ENCODE measurements at places on chromosomes 13 and 19.

- H3K27ac ChIP-seq: no peak overlapping the region
- no peak overlapping the region for H3K4me3 ChIP-seq
- DNase-seq: no peak
- no peaks in the 10 kb centered on the region for H3K36me3 ChIP-seq
- peaks cover 4% of the 10 kb centered on the region for H3K4me1 ChIP-seq
These were observed 224.2 kb upstream of the MAB21L1 start for GRCh38 chr13:35700671-35701070.

- no peak overlapping the region for H3K4me3 ChIP-seq
- H3K27ac ChIP-seq: no peak overlapping the region
- H3K4me1 ChIP-seq: no peaks in the 10 kb centered on the region
- no peaks in the 10 kb centered on the region for H3K27me3 ChIP-seq
- no peaks in the 10 kb centered on the region for H3K36me3 ChIP-seq
These were observed 2.5 kb downstream of the ATP4B start for GRCh38 chr13:113655346-113656002.

- no peak overlapping the region for H3K4me3 ChIP-seq
- H3K36me3 ChIP-seq: no peaks in the 10 kb centered on the region
- H3K27ac ChIP-seq: no peak overlapping the region
- DNase-seq: no peak
These were observed 4.0 kb upstream of the NWD1 start for GRCh38 chr19:16715611-16716010.

DNA sequence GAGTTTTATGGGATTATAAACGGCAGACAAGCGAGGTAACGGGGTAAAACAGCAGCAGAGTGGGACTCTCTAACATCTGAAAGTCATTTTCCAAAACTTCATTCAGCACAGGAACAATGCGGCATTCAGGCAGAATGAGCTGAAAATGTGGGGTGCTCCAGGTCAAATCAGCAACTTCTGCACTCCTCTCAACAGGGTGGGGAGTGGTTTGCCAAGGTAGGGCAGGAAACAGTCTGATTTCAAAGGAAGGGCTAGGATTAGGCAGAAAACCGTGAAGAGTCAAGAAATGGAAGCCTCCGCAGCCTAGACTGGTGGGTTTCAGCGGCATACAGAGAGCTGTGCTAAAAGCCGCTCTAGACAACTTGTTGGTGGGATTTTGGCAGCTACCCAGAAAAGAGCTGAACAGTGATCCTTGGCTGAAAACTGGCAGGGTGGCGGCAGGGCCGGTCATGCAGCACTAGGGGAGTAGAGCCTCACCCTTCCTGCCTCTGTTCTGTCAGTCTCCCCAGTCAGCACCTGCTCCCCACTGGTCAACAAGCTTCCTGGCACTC, 154.2 kb upstream of the KLF12 start:
- no peaks in the 10 kb centered on the region for H3K27me3 ChIP-seq
- no peak overlapping the region for H3K27ac ChIP-seq
- no peak for DNase-seq
- no peaks in the 10 kb centered on the region for H3K4me1 ChIP-seq

DNA sequence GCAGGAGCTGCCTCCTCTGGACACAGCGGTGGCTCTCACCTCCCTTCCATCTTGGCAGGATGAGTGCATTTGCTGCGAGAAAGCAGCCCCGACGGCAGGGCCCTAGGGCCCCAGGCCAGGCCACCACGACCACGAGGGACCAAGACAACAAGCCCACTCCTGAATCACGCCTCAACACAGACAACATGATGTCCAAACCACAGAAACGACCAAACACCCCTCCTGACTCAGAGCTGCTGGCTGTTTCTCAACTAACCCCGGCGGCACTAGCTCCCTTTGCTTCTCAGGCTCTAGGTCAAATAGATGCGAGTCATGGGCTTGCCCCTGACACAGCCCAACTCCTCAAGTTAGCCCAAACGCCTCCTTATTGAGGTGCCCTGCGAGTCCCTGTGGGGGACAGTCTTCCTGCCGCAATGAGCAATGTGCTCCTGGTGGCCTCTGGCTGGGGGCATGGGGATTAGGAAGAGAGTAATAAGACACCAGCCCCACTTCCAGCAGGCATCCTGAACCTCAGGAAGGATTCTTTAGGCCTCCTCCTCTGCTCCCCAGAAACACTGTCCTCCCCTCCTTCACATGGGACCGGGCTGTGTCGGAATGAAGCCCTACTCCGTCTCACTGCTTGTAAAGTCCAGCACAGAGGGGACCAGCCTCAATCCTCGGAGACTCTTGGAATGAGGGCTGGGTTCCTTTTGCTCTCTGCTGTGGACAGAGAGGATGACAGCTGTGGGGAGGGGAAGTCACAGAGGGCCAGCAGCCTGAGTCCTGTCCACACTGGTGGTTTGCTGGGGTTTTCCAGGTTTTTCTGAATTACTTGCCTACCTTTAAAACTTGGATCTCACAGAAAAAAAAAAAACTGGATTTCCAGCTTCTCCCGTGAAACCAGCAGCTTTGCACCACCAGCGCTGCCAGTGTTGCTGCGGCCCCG, 6.9 kb upstream of the ATF5 start:
- no peaks in the 10 kb centered on the region for H3K4me1 ChIP-seq
- H3K36me3 ChIP-seq: peaks cover 45% of the 10 kb centered on the region
- no peaks in the 10 kb centered on the region for H3K27me3 ChIP-seq
- H3K27ac ChIP-seq: no peak overlapping the region
- no peak for DNase-seq
- H3K4me3 ChIP-seq: no peak overlapping the region

- peaks cover 33% of the 10 kb centered on the region for H3K4me1 ChIP-seq
- peak overlapping the region; percentile 97 for H3K27ac ChIP-seq
- no peaks in the 10 kb centered on the region for H3K36me3 ChIP-seq
- no peaks in the 10 kb centered on the region for H3K27me3 ChIP-seq
- DNase-seq: no peak
- H3K4me3 ChIP-seq: peak overlapping the region; percentile 78
These were observed 712 bp downstream of the BBC3 start for GRCh38 chr19:47230054-47230920.

DNA sequence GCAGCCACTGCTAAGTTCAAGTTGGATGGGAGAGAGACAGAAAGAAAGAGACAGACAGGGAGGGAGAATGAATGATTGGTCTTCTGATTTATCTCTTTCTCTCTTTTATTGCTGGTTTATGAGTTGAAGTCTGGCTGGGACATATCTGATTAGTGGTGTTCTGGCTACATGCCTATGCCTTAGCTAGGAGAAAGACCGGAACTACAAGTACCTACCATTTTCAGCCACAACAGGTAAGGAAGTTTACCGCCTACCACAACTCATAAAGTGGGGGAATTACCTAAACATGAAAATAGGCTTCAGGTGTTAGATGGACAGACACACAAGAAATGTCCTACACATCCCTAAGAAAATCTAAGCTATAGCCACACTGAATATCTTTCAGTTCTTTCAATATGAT, 36.6 kb upstream of the GPC6 start:
- no peak overlapping the region for H3K27ac ChIP-seq
- no peaks in the 10 kb centered on the region for H3K4me1 ChIP-seq
- no peak for DNase-seq
- H3K27me3 ChIP-seq: no peaks in the 10 kb centered on the region
- H3K4me3 ChIP-seq: no peak overlapping the region

DNA sequence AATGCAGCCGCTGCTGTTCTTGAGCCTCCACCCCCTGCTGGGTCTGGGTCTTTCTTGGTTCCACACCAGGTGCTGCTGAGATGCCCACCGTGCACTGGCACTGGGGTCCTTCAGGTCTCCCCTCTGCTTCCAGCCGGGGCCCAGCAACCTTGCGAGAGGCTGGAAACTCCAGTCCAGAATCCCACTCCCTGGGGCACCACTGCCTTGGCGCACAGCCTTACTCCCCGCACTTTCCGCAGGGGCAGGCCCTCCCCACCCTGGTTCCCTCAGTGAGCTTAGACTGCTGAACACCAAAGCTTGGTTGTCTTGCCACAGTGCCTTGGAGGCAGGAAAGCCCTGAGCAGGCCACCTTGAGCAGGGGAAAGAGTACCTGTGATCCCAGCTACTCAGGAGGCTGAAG, 60.0 kb downstream of the ANKRD10 start:
- H3K36me3 ChIP-seq: no peaks in the 10 kb centered on the region
- no peak overlapping the region for H3K27ac ChIP-seq
- H3K27me3 ChIP-seq: peaks cover 4% of the 10 kb centered on the region
- no peak for DNase-seq
- H3K4me3 ChIP-seq: no peak overlapping the region

GRCh38 chr13:98996046-98996445, 18.2 kb upstream of the DOCK9 start:
- H3K27ac ChIP-seq: no peak overlapping the region
- no peak for DNase-seq
- no peak overlapping the region for H3K4me3 ChIP-seq
- H3K27me3 ChIP-seq: no peaks in the 10 kb centered on the region
- H3K36me3 ChIP-seq: no peaks in the 10 kb centered on the region
- H3K4me1 ChIP-seq: peaks cover 17% of the 10 kb centered on the region

DNA sequence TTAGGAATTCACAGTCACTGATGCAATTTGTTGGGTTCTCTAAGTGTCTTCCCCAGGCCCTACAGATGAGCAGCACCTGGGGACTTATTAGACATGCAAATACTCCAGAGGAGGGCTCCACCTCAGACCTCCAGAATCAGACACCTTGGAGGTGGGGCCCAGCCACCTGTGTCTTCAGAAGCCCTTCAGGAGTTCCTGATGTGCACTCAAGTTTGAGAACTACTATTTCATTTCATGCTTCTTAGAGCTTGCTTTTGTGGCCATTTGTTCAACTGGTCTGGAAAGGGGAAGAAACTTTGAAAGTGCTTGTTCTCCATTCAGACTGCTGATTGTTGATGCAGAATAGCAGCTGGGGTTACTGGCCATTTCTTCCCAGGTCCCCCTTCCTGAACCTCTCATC, 472.0 kb downstream of the COG6 start:
- peaks cover 7% of the 10 kb centered on the region for H3K4me1 ChIP-seq
- H3K4me3 ChIP-seq: no peak overlapping the region
- H3K27me3 ChIP-seq: no peaks in the 10 kb centered on the region
- no peaks in the 10 kb centered on the region for H3K36me3 ChIP-seq
- no peak overlapping the region for H3K27ac ChIP-seq

DNA sequence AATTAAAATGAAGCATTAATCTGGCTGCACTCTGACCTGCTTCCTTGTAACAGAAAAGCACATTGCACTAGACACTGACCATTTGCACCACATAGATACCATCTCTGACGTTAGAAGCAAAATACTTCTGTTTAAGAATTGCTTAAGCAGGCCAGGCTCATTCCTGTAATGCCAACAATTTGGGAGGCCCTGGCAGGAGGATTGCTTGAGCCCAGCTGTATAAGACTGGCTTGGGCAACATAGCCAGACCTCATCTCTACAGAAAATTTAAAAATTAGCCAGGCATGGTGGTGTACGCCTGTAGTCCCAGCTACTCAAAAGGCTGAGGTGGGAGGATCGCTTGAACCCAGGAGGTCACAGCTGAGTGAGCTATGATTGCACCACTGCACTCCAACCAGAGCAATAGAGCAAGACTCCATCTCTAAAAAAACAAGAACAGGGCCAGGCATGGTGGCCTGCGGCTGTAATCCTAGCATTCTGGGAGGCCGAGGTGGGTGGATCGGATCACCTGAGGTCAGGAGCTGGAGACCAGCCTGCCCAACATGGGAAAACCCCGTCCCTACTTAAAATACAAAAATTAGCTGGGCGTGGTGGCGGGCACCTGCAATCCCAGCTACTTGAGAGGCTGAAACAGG, 7.0 kb upstream of the TLE6 start:
- no peak overlapping the region for H3K27ac ChIP-seq
- peaks cover 4% of the 10 kb centered on the region for H3K4me1 ChIP-seq
- H3K27me3 ChIP-seq: no peaks in the 10 kb centered on the region
- no peak overlapping the region for H3K4me3 ChIP-seq
- H3K36me3 ChIP-seq: no peaks in the 10 kb centered on the region

- peaks cover 66% of the 10 kb centered on the region for H3K36me3 ChIP-seq
- no peak overlapping the region for H3K4me3 ChIP-seq
- no peaks in the 10 kb centered on the region for H3K4me1 ChIP-seq
- H3K27ac ChIP-seq: no peak overlapping the region
- peak; percentile 57 for DNase-seq
- no peaks in the 10 kb centered on the region for H3K27me3 ChIP-seq
These were observed 6.6 kb upstream of the FBXW9 start for GRCh38 chr19:12703046-12703445.

DNA sequence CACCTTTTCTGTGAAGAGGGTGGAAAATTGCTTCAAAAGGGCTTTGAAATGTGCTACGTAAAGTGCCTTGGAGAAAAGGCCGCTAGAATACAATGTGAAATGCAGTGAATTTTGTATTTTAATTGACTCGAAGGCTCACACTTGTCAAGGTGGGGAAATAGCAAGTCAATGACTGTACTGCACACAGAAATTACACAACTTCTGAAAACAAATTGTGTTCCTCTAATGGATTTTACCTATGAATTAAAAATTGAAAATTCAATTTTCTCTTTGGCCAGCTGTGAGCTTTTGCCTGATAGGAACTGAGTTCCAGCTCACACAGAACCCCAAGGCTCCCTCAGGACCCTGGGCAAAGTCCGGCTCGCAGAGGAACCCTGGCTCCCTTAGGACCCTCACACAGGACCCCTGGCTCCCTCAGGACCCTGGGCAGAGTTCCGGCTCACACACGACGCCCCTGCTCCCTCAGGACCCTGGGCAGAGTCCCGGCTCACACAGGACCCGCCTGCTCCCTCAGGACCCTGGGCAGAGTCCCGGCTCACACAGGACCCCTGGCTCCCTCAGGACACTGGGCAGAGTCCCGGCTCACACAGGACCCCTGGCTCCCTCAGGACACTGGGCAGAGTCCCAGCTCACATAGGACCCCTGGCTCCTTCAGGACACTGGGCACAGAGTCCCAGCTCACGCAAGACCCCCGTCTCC, 324.9 kb downstream of the UQCRFS1 start:
- no peaks in the 10 kb centered on the region for H3K4me1 ChIP-seq
- H3K4me3 ChIP-seq: no peak overlapping the region
- H3K27me3 ChIP-seq: no peaks in the 10 kb centered on the region

- H3K4me3 ChIP-seq: no peak overlapping the region
- H3K27ac ChIP-seq: no peak overlapping the region
These were observed 26.8 kb upstream of the TINCR start for GRCh38 chr19:5594521-5594950.

- H3K4me1 ChIP-seq: no peaks in the 10 kb centered on the region
- no peak for DNase-seq
- peaks cover 20% of the 10 kb centered on the region for H3K36me3 ChIP-seq
These were observed 43.3 kb downstream of the EPS15L1 start for GRCh38 chr19:16428372-16429036.

- H3K36me3 ChIP-seq: no peaks in the 10 kb centered on the region
- no peaks in the 10 kb centered on the region for H3K4me1 ChIP-seq
- no peak overlapping the region for H3K4me3 ChIP-seq
- H3K27ac ChIP-seq: no peak overlapping the region
These were observed 49.0 kb downstream of the SIPA1L3 start for GRCh38 chr19:37955986-37956385.

- DNase-seq: no peak
- H3K4me3 ChIP-seq: no peak overlapping the region
- no peak overlapping the region for H3K27ac ChIP-seq
- no peaks in the 10 kb centered on the region for H3K36me3 ChIP-seq
- no peaks in the 10 kb centered on the region for H3K27me3 ChIP-seq
- H3K4me1 ChIP-seq: no peaks in the 10 kb centered on the region
These were observed 56.2 kb upstream of the C13orf46 start for GRCh38 chr13:114029866-114030625.

All from HCT116 (cell line).